ENCODE measurements at places on chromosomes 4 and X. TPM values are rescaled to one million over a fixed set of nuclear protein-coding genes. Genes with fewer than 3 reads are reported as not detected.

Gene HERC6
- 3.7 TPM for total RNA-seq

Gene RAB40AL
- total RNA-seq: 0.82 TPM

Gene USP17L27
- not detected for total RNA-seq

Gene ERAS
- total RNA-seq: not detected

Gene ERVMER34-1
- 0.41 TPM for total RNA-seq

Gene CT45A5
- total RNA-seq: not detected

Gene BEX4
- total RNA-seq: 110 TPM

Gene RAB9B
- total RNA-seq: 48.9 TPM

Gene JAKMIP1
- 28.9 TPM for total RNA-seq

Gene NUDT11
- 115 TPM for total RNA-seq

Gene DMP1
- total RNA-seq: not detected

Gene SLC25A43
- total RNA-seq: 2.4 TPM

Gene MAGEA4
- total RNA-seq: not detected

Gene COL4A6
- total RNA-seq: 2.0 TPM

Gene TMPRSS11B
- not detected for total RNA-seq

Gene AWAT2
- not detected for total RNA-seq

Gene MAGIX
- 2.4 TPM for total RNA-seq

Gene CTAG2
- total RNA-seq: not detected

Gene CXCL3
- total RNA-seq: 0.41 TPM

Gene SPOCK3
- 23.6 TPM for total RNA-seq

Gene RNF4
- 28.1 TPM for total RNA-seq

Gene NOX1
- total RNA-seq: not detected

Gene CSN1S1
- total RNA-seq: 0.41 TPM

Gene TLR1
- total RNA-seq: 2.0 TPM

Gene VCX
- total RNA-seq: not detected

Gene S100P
- total RNA-seq: 0.41 TPM

Gene FRG2
- not detected for total RNA-seq

Gene GAB3
- total RNA-seq: 0.82 TPM

Gene GLOD5
- total RNA-seq: not detected

Gene BEX1
- 127 TPM for total RNA-seq

Data from frontal cortex (tissue), 4 donors.